ENCODE measurements at places on chromosomes 5 and 9. TPM values are rescaled to one million over a fixed set of nuclear protein-coding genes. Genes with fewer than 3 reads are reported as not detected.

The MEF2C gene
- total RNA-seq, result 0.12 TPM

The TAF11L5 gene
- not detected for total RNA-seq

The LHX3 gene
- total RNA-seq, result not detected

The FCN2 gene
- not detected for total RNA-seq

The PPP3R2 gene
- total RNA-seq, result not detected

The PDGFRB gene
- not detected for total RNA-seq

The GNA14 gene
- total RNA-seq, result 0.11 TPM

The WWC1 gene
- total RNA-seq, result 2.2 TPM

DNA sequence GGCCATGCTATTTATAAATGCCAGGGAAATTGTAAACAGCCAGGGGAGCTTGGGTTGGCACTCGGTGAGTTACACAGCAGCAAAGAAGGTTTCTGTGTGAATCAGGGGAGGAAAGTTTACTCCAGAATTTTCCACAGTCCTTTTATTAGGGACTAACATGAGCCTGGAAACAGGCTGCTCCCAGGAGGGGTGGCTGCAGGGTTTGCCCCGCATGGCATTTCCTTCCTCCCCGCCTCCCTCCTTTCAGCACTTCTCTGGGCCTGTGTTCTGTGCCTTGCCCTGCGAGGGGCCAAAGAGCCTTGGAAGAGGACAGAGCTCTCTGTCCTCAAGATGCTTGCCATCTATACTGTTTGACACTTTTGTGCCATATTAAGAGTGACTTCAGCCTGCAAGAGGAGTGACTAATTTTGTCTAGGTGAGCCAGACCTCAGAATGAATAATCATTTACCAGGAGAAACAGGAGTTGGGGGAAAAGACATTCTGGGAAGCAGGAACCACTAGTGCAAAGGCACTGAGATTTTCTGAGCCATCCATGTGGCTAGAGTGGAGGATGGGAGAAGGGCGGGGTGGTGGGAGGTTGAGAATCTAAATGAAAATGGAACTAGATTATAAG, 1.8 kb downstream of the GSN start:
- H3K4me1 ChIP-seq, result peaks cover 14% of the 10 kb centered on the region
- no peaks in the 10 kb centered on the region for H3K36me3 ChIP-seq

DNA sequence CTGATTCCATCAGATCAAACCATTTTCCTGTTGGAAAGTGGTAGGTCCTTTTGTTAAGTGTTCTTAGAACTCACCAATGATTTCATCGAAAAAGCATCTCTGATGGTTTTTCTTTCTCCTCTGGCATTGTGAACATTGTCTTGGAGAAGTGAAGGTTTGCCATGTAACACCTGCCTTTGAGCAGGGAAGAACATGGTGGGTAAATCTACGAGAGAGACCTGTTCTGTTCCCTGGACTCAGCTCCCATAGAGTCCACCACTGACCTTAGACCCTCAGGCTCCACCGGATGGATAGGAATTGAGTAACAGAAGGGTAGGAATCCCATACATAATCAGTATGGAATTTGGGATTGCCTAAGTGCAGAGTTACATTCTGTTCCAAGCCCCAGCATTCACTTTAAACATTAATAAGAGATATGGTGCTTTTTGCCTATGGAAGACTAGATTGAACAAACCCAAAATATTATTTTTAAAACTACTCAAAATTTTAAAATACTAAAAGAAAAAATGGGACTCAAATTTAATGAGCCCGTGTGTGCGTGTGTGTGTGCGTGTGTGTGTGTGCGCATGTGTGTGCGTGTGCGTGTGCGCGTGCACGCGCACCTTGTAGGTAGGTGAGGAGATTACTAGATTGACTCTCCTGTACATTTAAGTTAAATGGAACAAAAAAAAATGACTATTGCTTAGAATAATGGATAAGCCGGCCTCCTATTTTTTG, 92.0 kb downstream of the C9orf152 start:
- no peak overlapping the region for H3K27ac ChIP-seq
- H3K4me1 ChIP-seq, result no peaks in the 10 kb centered on the region
- no peaks in the 10 kb centered on the region for H3K27me3 ChIP-seq
- H3K4me3 ChIP-seq, result no peak overlapping the region

DNA sequence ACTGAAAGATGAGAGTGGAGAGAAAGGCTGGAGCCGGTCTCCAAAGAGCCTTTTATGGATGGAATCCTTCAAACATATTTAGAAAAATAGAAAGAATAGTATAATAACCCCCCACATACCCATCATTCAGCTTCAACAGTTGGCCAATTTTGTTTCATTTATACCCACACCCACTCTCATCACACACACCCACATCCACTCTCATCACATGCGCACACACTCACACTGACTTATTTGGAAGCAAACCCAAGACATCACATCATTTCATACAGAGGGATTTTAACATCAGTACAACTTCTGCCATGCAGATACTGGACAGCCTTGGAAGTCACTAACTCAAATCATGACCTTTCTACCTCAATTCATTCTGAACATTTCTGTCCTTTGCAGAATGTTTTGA, 72.8 kb upstream of the CPLX2 start:
- H3K4me1 ChIP-seq, result peaks cover 4% of the 10 kb centered on the region
- H3K36me3 ChIP-seq, result no peaks in the 10 kb centered on the region
- peaks cover 61% of the 10 kb centered on the region for H3K27me3 ChIP-seq
- DNase-seq, result no peak

GRCh38 chr5:173302546-173303155, 25.6 kb downstream of the STC2 start:
- no peaks in the 10 kb centered on the region for H3K36me3 ChIP-seq
- no peak overlapping the region for H3K4me3 ChIP-seq
- peaks cover 20% of the 10 kb centered on the region for H3K27me3 ChIP-seq
- no peak overlapping the region for H3K27ac ChIP-seq
- no peak for DNase-seq

GRCh38 chr5:163350083-163350482, 87.3 kb upstream of the CCNG1 start:
- H3K36me3 ChIP-seq, result no peaks in the 10 kb centered on the region
- no peaks in the 10 kb centered on the region for H3K4me1 ChIP-seq
- no peak overlapping the region for H3K4me3 ChIP-seq
- H3K27me3 ChIP-seq, result peaks cover 5% of the 10 kb centered on the region
- DNase-seq, result no peak

GRCh38 chr5:93884254-93884653, 142.9 kb upstream of the POU5F2 start:
- DNase-seq, result no peak
- peaks cover 5% of the 10 kb centered on the region for H3K36me3 ChIP-seq
- H3K4me3 ChIP-seq, result no peak overlapping the region
- H3K4me1 ChIP-seq, result peaks cover 11% of the 10 kb centered on the region

DNA sequence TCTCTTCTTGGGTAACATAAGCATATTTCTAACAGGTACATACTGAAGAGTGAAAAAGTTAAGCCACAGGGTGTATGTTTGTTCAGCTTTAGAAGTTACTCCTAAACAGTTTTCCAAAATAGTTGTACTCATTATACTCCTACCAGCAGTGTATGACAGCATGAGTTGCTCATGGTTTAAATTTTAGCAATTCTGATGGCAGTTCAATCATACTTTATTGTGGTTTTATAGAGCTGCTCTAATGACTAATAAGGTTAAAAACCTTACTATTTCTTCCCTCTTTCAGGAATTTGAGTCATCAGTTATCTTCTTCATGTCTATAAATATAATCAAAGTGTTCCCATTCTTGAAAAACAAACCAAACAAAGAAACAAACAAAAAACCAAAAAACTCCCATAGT, 81.5 kb downstream of the CAAP1 start:
- peaks cover 2% of the 10 kb centered on the region for H3K27me3 ChIP-seq
- H3K36me3 ChIP-seq, result no peaks in the 10 kb centered on the region
- no peaks in the 10 kb centered on the region for H3K4me1 ChIP-seq
- no peak overlapping the region for H3K4me3 ChIP-seq
- DNase-seq, result no peak

DNA sequence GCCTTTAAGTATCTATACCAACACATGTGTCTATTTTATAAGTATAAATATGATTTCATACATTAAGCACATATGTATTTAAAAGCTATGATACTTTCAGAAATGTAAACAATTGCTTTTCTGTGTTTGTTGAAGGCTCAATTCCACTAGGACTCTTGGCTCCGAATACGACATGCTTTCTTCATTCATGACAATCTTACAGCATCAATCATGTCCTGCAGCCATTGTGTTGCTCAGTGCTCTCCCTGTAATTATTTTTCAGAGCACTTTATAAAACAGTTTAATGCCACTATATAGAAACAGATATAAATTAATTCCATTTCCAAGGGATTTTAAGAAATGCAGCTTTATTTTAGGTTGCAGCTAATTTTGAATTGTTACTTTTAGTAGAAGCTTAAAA, 167.3 kb downstream of the TAF11L14 start:
- H3K36me3 ChIP-seq, result no peaks in the 10 kb centered on the region
- DNase-seq, result no peak
- H3K4me3 ChIP-seq, result no peak overlapping the region
- H3K27me3 ChIP-seq, result no peaks in the 10 kb centered on the region
- H3K27ac ChIP-seq, result no peak overlapping the region

DNA sequence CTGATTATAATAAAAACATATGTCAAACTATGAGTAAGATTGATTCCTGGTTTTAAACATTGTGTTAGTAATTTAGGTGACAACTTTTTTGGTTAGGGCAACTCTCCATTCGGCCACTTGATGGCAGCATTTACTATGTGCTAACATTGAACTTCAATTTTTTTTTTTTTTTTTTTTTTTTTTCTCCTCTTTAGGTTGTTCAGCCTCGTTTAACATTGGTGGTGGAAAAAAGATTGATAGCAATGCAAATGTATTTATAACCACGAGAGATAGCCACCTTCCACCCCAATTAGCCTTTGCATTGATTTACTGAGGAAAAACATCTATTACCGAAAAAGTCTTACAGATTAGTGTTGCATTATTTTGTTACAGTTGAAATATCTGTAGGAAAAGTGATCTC, 159.1 kb downstream of the CSNK1G3 start:
- no peaks in the 10 kb centered on the region for H3K4me1 ChIP-seq
- no peak overlapping the region for H3K4me3 ChIP-seq
- H3K27me3 ChIP-seq, result no peaks in the 10 kb centered on the region
- H3K27ac ChIP-seq, result no peak overlapping the region
- DNase-seq, result peak; percentile 71

- no peaks in the 10 kb centered on the region for H3K36me3 ChIP-seq
- no peak overlapping the region for H3K27ac ChIP-seq
- H3K27me3 ChIP-seq, result no peaks in the 10 kb centered on the region
- H3K4me1 ChIP-seq, result no peaks in the 10 kb centered on the region
These were observed 97.6 kb downstream of the OLFM1 start for GRCh38 chr9:135185060-135185459.

- peaks cover 3% of the 10 kb centered on the region for H3K27me3 ChIP-seq
- no peak overlapping the region for H3K27ac ChIP-seq
- DNase-seq, result peak; percentile 70
These were observed 218.2 kb downstream of the MAST4 start for GRCh38 chr5:66814146-66814991.

DNA sequence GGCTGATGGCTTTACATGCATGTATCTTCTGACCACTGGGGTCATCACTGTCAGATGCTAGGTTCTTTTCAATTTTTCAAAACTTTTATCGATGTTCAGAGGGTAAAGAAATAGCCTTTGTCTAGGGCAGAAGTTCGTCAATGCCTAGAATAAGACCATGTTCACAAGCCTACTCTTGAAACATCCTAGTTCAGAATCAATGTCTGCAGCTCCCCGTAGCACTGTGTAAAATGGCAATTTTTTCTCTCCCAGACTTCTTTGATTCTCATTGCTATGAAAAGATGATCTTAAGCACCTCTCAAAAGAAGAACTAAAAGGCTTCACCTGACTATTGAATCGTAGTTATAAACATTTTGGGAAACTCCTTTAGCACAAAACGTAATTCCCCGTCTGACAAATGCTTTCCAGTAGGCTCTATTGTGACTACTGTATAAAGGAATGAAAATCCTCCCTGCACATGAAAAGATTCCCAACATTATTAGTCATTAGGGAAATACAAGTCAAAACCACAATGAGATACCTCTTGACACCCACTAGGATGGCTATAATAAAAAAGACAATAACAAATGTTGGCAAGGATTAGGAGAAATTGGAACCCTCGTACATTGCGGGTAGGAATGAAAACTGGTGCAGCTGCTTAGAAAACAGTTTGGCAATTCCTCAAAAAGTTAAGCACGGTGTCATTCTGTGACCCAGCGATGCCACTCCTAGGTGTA, 263.5 kb downstream of the ARHGAP26 start:
- H3K27ac ChIP-seq, result no peak overlapping the region
- no peaks in the 10 kb centered on the region for H3K27me3 ChIP-seq
- peaks cover 61% of the 10 kb centered on the region for H3K4me1 ChIP-seq
- no peak for DNase-seq
- H3K36me3 ChIP-seq, result no peaks in the 10 kb centered on the region

DNA sequence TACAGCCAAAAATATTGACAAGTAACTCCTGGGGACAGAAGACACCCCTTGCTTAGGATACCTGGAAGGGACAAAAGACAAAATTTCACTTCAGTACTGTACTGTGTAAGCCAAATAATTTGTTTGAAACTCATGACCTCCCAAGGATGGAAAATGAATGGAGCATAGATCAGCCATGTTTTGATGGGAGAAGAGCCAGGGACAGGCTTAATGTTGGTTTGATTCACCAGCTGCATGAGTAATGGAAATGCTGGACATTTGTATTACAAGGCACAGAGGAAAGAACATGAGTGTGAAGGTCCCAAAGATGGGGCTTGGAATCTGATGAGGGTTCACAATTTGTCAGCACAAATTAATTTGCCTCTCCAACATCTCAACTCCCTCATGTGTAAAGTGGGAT, 122.8 kb downstream of the ENC1 start:
- H3K4me3 ChIP-seq, result no peak overlapping the region
- no peak for DNase-seq
- no peaks in the 10 kb centered on the region for H3K36me3 ChIP-seq
- H3K27me3 ChIP-seq, result peaks cover 9% of the 10 kb centered on the region
- no peak overlapping the region for H3K27ac ChIP-seq

GRCh38 chr9:72977670-72978069, 24.8 kb upstream of the ALDH1A1 start:
- no peak overlapping the region for H3K27ac ChIP-seq
- H3K4me1 ChIP-seq, result no peaks in the 10 kb centered on the region
- no peak for DNase-seq
- no peaks in the 10 kb centered on the region for H3K36me3 ChIP-seq
- H3K4me3 ChIP-seq, result no peak overlapping the region

DNA sequence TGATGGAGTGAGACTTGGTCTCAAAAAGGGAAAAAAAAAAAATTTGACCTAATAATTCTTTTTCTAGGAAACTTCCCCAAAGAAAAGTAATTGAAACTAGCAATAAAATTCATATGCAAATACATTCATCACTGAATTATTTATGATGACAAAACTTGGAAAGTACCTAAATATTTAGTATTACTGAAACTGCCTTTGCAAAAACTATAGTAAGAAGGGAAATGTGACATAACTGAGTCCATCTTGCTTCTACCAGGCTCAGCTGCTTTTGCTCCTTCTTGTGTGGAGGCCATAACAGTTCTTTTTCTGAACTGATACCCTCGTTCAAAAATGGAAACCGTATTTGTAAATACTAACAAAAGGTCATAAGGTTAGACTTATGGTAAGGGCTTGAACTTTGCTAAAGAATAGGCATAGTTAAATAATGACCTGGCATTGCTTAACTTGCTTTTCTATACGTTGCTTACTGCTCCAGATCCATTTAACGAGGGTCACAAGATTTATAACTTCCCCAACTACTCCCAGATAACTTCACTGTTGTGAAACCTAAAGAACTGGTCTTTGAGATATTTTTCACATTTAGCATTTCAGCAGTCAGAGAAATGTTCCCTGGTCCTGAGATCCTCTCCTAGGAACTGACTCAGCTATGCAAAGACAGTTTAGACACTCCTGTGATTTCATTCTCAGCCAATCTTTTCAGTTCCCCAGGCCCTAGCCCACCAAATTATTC, 68.4 kb downstream of the CFAP95 start:
- H3K27ac ChIP-seq, result no peak overlapping the region
- DNase-seq, result no peak
- H3K4me3 ChIP-seq, result no peak overlapping the region
- H3K36me3 ChIP-seq, result no peaks in the 10 kb centered on the region
- H3K4me1 ChIP-seq, result peaks cover 3% of the 10 kb centered on the region

Measured in activated CD4-positive, alpha-beta T cell treated with anti-CD3 and anti-CD28 coated beads for 36 hours (primary cell).